ENCODE measurements at places on chromosomes 12 and 14.

DNA sequence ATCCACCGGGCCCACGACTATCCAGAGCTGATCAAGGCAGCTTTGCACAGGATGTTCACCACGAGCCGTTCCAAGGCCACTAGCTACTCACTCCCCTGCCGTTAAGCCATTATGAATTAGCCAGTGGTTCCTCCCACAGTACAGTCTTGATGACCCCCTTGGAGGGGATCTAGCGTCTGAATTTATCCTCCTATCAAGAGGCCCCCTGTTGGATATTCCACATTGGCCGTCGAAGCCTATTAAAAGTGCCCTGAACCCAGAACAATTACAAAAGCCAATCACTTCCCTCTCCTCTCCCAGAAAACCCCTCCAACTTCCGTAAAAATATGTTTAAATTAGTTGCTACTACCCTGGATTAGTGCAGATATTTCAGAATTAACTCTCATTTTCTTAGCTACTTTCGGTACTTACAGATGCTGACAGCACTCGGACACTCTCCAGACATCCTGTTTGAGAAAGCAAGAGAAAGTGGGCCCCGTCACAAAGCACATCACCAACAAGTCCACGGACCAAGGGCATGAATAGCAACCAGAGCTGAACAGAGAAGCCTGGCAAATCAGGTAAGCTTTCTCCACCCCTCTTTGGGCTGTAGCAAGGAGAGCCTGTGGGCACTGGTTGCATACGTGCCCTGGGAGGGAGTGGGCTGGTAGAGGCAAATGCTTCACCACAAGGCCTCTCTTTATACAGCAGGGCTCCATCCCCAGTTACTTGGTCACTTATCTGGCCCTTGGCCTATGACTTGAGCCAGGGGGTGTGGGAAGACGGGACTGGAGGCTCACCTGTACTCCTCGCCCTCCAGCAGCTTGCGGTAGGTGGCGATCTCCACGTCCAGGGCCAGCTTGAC lies 5.3 kb downstream of the KRT3 start:
- no peak for DNase-seq

DNA sequence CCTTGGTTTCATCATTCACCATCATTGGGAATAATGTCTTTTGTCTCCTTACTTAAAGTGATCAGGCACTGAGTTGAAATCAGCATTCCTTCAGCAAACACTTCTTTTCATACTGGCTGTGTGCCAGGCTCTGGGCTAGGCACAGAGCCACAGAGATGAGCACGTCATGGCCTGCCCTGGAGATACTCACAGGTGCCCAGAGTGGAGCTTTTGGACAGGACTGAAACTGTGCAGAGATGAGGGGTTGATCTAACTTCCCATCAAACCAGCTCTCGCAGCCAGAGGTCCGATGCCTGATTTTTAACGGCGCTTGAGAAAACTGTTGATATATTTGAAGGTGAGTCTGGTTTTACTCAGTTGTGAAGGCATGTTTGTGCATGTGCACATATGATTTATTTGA lies 43.1 kb downstream of the CACNA1C start:
- DNase-seq = no peak

DNA sequence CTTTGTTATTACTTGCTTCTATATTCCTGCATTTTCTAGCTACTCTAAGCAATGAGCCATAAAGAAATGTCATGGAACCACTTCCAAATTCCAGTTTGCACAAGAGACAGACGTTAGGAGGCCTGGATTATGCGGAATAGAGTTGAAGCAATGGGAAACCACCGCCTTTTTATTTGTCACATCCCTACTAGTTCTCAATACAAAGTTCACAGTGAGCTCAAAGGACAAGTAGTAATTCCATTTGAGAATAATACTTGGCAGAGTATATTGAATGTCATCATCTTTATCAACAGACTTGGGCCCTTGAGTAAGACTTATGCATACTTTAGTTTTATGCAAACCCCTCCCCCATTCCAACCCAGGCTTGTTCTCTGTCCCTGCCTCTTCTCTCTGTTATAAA lies 3.7 kb upstream of the SLC15A5 start:
- no peak for DNase-seq

GRCh38 chr14:33511851-33512640 lies 438.8 kb downstream of the EGLN3 start:
- no peak for DNase-seq

DNA sequence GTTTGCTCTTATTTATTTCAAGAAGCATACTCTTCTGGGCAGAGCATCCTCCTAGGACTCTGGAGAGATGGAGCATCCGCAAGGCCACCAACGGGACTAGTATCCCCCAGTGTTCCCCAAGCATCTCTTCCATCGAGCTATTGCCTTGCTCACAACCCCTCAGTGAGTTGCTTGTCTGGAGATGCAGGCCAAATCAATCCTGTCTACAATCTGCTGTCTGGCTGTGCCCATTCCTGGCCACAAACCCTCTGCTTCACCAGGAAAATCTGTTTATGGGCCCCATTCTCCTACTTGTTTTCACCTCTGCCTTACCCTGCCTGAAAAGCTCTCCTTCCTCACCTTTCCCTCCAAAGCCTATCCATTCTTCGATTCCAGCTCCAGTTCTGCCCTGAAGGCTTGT lies 219.2 kb downstream of the CACNA1C start:
- DNase-seq = no peak

GRCh38 chr12:50580436-50580835 lies 75.7 kb downstream of the DIP2B start:
- DNase-seq = no peak

- no peak for DNase-seq
Observed at GRCh38 chr14:101227611-101228594, 324.4 kb upstream of the RTL1 start.

DNA sequence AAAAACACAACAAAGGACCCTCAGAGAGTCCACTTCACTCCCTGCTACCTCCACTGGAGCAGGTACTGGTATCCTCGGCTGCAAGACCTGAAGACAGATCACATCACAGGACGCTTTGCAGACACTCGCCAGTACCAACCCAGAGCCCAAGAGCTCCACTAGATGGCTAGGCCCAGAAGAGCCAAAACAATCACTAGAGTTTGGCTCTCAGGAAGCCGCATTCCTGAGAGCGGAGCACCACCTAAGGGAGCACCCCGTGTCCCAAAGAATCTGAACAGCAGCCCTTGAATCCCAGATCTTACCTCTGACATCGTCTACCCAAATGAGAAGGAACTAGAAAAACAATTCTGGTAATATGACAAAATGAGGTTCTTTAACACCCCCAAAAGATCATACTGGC lies 399.8 kb downstream of the RAD51B start:
- no peak for DNase-seq

GRCh38 chr12:57612711-57613426 lies 1.6 kb downstream of the ARHGEF25 start:
- DNase-seq = no peak

DNA sequence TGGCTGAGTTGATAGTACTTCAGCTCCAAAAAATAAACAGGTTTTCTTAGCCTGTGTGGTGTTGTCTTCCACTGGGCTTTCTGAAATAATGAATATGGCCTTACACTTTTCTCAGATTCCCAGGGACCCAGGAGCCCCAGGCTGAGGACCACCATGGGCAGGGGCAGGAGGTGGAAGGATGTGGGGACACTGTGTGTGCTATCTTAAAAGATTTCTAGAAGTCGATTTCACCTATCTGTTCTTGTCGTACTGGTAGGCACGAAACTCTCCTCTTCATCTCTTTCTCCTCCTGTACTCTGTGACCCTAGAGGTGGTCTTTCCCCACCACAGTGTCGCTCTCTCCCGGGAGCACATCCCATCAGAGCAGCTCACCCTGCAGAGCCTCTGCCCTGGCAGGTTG lies 107.7 kb upstream of the FKBP4 start:
- DNase-seq = no peak

DNA sequence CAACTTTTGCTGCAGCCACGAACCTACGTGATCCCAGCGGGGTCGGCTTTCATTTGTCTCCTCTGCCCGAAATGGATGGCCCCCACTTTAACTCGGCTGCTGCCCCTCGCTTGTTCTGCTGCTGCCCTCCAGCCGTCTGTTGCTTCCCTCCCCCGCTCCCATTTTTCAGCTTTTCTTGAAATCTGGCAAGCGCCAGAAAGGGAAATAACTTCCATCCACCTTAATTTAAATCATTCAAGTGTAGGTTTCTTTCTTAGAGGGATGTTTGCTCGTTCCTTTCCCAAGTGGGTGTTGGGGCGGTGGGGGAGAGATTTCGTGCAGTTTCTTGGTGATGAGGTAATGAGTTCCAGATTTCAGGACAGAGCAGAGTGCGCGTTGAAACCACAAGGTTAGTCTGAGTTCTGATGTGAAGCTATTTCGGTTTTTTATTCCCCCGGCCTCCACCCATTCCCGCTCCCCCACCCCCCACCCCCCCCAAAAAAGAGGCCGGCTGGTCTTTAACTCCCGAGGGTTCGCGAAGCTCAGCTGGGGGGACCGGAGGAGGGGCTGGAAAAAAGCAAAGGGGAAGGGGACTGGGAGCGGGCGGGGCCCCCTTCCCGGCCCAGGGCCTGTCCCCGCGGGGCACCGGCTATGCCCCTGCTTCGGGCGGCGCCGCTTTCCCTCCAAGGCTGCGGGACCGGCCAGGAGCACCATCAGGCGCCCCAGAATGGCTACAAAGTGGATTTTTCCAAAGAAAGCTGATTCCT lies 2.2 kb upstream of the ZFP36L1 start:
- no peak for DNase-seq
